Stimulated activated CD4-positive, alpha-beta T cell treated with anti-CD3 and anti-CD28 coated beads, Interleukin-1b, Interleukin-23, amount 100 ng/mL, for 1 hour (primary cell): ENCODE measurements at places on chromosomes 7 and 10.
A peak's percentile ranks its signal among the peaks of the same experiment; 100 is the strongest.

DNA sequence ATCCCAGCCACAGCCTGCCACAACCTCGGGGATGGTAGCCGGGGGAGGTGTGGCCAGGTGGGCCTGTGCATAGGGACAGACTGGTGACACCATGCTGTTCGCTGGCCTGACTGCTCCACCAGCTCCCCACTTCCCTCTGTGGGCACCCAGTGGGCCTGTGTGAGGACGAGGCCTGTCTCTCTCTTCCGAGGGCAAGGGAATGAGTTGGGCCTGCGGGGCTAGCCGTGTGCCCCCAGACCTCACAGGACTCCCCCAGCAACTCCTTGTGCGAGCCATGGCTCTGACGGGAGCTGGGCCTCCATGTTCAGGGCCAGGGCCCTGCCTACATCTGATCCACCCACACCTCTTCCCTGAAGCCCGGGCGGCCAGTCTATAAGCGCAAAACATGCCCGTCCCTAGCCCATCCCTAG lies 40.5 kb downstream of the PWWP2B start:
- no peak for DNase-seq

DNA sequence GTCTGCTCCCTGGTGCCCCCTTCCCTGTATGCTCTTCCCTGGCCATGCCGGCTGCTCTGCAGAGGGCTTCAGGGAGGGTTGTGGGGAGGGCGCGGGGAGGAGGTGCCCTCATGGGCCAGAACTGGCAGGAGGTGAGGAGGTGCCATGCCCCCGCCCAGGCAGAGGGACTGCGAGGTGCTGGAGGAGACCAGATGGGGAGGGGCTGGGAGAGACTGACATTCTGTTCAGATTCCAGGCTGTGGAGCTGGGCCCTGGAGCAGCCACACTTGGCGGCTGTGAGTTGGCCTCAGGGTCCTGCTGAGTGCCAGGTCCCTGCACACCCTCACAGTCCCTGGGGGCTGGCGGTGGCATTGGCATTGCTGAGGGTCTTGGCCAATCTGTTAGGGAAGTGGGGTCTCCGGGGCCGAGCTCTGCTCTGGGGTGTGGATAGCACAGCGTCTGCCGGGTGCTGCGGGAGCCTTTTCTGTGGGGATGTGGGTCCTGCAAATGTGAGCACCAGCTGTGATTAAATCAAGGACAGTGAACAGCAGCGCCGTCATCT lies 25.4 kb downstream of the INPP5A start:
- no peak for DNase-seq

DNA sequence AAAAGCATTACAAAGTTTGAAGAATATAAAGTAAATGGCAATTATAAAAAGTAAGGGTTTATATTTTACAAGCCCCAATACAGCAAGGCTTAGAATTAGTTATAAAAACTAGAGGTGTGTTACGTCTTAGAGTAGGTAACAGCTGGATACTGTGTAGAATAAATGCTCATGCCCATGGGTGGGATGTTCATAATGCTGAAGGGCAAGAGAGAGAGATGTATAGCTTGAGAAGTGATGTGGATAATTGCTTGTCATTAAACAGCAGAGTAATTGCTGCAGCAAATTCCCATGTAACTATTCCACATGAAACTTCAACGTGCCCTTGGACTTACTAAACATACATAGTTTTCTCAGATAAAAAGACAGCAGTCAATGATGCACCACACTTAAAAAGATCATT lies 233.8 kb downstream of the IMMP2L start:
- no peak for DNase-seq

DNA sequence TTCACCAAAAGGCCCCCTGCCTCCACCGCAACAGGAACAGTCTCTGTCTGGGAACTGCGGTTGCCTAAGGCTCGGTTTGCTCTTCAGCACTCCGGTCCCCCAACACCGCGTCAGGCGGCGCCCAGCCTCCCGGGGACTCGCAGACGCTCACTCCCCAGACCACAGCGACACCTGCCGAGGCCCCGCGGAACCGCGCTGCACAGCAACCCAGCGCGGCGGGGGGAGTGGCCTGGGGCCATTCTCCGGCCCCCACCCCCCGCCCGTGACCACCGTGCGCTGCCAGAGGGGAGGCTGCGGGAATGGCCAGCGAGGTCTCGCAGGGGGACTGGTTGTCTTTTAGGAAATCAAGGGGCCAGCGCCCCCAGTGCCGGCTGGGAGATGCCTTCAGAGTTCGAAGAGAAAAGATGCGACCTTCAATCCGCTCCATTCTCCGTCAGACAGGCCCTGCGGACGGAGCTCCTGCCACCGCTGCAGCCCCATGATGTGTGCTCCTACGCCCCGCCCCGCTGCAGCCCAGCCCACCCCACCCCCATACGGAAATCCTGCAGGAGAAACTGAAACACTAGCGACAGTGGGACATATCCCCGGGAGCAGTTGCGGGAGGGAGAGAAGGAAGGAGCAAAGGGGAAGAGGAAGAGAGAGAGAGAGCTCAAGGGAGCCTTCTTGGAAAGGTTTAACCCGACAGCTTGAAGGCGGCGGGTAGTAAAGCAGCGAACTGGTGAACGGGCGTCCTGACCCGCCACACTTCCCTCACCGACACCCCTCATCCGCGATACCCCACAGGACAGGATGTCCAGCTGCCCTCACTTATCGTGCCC lies 137.4 kb upstream of the CDCA7L start:
- DNase-seq = peak; percentile 66

DNA sequence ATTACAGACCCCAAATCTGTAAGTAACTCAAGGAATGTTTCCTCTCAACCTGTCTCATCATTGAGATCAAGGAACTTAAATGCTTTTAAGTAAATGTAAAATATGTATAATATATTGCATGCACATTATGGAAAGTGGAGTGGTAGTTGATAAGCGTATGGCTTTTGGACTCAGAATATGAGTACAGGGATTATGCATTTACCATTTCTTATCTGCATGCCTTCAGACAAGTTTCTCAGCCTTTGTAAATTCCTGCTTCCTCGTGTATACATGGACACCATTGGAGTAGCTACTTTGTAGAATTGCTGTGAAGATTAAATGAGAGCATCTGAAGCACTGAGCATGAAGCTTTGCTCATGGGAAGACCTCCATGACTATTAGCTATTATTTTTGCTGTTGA lies 70.5 kb downstream of the CACNB2 start:
- no peak for DNase-seq
